Amniotic epithelial cell (primary cell): ENCODE measurements at places on chromosomes 6 and 20.
A peak's percentile ranks its signal among the peaks of the same experiment; 100 is the strongest.

DNA sequence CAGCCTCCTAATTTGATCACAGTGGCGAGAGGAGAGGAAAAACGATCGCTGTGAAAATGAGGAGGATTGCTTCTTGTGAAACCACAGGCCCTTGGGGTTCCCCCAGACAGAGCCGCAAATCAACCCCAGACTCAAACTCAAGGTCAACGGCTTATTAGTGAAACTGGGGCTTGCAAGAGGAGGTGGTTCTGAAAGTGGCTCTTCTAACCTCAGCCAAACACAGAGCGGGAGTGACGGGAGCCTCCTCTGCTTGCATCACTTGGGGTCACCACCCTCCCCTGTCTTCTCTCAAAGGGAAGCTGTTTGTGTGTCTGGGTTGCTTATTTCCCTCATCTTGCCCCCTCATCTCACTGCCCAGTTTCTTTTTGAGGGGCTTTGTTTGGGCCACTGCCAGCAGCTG, 28.7 kb downstream of the SAYSD1 start:
- DNase-seq, result no peak

GRCh38 chr20:49562311-49563014, 5.5 kb downstream of the PTGIS start:
- DNase-seq, result peak; percentile 68

GRCh38 chr6:165245287-165245686, 64.1 kb downstream of the C6orf118 start:
- DNase-seq, result no peak

DNA sequence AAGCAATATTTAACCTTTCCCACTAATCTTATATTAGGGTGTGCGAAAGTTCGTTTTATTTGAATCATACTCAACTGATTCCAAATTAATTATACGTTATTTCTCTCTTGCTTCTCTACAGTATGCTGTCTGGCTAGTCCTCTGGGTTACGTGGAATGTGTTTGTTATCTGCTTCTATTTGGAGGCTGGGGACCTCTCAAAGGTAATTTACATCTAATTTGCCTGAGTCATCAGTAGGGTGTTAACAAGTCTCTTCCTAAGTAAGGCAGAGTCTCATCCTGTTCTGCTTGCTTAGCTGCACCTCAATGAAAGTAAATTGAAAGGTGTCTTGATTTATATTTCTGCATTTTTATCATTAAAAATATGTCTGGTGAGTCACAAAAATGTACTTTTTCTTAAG, 551.5 kb downstream of the NKAIN2 start:
- DNase-seq, result no peak

DNA sequence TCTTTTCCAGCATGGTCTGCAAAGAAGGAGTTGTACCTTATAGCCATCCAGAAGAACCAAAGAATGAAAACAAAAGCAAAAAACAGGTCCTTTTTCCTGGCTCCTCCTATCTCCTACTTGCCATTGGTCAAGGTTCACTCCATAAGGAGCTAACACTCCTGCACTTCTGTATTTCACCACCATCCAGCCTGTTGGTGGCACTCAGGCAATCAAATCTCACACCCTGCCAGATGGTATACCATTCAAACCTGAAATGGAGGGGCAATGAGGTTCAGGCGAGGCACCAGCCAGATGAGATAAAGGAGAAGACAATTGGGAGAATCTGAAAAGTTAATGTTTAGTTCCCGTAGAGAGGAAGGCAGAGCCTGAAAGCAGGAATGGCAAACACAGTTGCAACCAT, 203.8 kb downstream of the ALDH8A1 start:
- no peak for DNase-seq

GRCh38 chr6:144955859-144956258, 670.7 kb downstream of the UTRN start:
- DNase-seq, result peak; percentile 26

GRCh38 chr6:55388211-55388610, 60.9 kb downstream of the GFRAL start:
- peak; percentile 57 for DNase-seq

- DNase-seq, result peak; percentile 64
Measured at GRCh38 chr20:3687655-3688054, 5.8 kb upstream of the ADAM33 start.

- no peak for DNase-seq
Measured at GRCh38 chr6:11848852-11849731, 70.5 kb upstream of the ADTRP start.

DNA sequence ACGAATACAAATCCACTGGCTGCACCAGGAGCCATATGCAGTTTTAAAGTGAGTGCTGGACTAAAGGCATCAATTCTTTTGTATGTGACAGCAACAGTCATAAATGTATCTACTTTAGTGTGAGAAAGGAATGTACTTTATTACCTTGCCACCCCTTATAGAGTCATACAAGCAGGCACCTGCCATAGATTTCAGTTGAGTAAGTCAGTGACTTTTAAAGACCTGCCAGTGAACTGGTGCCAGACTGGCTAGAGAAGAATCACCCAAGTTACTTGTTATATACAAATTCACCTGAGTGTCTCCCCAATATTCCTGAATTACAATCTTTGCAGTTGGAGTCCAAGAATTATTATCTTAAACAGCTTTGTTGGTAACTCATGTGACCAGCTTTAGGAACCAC, 547.9 kb downstream of the COL12A1 start:
- DNase-seq, result no peak

GRCh38 chr20:34693414-34693813, 10.7 kb upstream of the TP53INP2 start:
- no peak for DNase-seq

GRCh38 chr6:105545228-105545920, 142.5 kb upstream of the PREP start:
- DNase-seq, result peak; percentile 79

GRCh38 chr20:47272893-47273590, 83.5 kb downstream of the ZMYND8 start:
- DNase-seq, result peak; percentile 71

DNA sequence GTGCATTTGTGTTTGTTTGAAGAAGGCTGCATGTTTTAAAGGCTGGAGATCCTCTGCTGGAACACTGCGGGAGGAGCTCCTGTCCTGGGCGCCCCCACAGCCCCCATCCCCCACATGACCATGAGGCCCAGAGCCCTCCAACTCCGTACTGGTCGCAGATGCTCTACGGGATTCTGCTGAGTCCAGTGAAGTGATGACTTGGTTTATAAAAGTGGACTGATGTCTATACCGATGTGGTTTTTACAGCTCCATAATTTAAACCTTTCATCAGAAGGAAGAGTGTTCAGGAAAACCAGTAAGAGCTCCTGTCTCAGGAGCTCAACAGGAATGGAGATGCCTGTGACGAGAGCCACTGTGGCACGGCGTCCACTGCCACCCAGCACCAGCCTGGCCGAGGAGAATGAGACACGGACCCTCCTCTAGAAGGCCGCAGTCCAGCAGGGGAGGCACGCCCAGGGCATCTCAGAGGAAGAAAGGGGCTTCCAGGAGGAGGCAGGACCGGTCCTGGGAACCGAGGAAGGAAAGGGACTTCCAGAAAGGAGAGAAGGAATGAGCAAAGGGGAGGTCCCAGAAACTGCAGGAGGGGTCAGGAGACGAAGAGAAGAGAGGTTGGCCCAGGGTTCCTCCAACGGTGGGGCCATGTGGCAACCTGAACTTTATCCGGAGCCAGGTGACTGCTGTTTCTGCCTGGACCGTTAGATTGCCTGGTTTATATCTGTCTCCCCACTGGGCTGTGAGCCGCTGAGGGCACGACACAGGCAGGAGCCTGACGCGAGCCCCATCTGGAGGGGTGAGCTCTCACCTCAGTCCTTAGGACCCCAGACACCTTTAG, 26.9 kb downstream of the BFSP1 start:
- no peak for DNase-seq

DNA sequence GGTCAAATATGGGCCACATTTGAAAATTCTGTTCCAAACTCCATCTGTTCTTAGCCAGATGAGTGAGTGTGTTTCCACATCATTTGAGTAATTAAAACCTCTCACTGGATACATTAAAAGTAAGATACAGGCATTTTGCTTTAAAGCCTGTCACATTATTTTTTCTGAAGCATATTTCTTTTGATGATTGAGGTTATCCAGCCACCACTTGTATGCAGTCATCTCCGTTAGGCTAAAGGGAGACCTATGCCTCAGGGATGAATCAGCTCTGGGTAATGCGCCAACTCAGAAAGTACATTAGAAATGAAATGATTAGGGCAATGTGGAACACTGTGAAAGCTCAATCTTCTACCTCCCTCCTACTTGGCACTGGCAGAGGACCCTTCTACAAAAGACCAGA, 90.7 kb downstream of the SNAP25 start:
- peak; percentile 98 for DNase-seq

DNA sequence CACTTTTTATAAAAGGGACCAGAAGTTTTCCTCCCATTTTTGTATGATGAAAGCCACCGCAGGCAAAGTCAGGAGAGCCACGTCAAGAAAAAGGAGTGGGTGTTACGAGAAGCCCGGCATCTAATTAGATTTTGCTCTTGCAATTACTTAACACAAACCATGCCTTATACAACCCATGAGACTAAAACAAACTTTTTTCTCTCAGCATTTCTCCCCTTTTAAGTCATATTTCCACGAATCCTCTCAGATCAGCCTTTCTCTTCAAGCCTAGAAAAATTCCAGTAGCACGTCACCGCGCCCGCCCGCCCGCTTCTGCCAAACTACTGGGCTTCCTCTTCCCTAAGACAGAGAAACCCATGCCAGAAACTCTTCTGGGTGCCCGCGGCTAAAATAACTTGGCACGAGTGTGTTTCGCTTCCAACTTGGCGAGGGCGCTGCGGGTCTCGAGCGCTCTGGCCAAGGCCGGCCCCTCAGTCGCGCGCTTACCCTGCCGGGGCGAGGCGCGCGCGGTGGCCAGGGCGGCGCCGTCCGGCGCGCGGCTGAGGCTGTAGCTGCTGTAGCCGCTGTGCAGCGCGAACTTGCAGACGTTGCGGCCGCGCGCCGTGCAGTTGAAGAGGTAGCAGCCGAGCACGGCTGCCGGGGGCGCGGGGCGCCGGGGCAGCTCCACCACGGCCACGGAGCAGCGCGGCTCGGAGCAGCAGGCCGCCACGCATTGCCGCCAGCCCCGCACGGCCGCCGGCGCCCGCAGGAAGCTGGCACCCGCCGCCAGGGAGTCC, 1.0 kb downstream of the LRP11 start:
- DNase-seq, result peak; percentile 54

DNA sequence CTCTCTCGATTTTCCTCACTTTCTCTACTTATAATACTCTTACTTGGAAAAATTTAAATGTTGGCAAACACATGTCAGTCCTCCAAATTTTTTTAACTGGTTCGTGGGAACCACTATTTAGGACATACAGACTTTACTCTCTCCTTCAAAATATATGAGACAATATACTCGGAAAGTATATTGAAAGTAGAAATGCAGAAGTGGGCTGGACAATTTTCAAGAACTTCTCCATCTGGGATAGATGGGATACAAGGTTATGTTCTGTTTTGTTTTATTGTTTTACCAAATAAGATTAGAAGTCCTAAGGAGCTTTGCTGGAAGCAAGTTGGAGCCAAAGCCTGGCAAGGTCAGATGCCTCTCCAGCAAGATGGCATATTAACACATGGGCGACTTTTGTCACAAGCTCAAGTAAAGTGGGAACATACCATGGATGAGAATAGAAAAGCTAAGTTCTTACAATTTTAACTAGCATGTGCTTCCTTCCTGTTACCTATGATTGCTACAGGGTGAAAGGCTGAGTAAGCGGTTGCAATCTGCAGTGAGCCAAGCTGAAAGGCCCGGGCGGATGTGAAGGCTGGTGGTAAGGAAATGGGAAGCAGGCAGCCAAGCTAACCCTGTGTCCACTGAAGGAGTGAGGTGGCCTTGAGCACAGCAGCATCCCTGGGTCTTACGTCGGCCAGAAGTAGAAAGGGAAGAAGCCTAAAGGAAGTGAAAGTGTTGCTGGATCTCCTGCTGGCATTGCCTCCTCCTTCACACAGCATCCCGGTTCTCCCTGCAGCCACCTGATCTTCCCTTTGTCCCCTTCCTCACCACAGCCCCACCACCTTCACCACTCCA, 7.1 kb downstream of the MAP3K5 start:
- no peak for DNase-seq

DNA sequence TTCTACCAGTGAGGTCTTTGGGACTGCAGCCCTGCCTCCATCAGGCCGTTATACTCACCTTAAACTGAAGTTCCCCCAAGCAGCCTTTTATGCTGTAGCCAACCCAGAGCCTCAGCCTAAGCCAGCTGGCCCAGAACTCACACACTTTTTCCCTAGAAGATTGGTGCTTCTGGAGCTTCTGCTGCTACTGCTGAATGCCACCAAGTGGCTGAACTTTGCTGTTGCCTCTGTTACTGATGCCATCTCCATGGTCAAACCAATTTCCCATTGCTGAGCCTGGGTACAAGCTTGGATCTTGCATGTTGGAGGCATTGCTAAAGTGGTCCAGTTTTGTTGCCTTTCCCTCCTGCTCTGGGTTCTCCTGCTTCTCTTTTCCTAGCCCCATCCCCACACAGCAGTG, 15.0 kb upstream of the TBX18 start:
- no peak for DNase-seq

DNA sequence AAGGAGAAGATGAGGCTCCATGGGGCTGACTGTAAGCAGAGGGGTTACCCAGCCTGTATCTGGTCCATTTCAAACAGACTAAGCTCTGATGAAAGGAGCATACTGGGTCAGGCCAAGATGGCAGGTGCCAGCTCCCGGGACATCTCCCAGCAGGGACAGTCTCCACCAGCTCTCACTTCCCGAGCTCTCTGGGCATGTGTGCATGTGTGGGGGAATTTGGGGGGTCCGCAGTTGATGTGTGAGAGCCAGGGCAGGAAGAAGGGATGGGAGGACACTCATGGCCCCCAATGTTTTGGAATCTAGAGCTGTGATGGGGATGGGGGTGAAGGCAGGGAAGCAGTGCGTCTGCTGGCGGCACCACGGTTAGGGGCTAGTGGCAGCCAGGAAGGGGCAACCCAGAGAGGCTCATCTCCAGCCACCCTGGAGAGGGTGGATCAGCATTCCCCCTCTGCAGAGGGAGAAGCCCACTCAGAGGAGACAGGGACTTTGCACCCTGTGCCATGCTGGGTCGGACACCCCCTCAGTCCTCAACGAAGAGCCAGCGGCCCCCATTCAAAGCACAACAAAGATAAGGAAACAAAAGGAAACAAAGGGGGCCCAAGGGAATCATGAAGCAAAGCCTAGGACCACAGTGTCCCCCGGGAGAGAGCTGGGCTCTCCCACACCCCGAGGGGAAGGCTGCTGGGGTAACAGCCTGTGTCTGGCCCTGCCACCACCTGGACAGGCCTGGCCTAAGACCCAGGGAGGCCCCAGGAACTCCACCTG, 52.4 kb downstream of the DSTN start:
- DNase-seq, result no peak

DNA sequence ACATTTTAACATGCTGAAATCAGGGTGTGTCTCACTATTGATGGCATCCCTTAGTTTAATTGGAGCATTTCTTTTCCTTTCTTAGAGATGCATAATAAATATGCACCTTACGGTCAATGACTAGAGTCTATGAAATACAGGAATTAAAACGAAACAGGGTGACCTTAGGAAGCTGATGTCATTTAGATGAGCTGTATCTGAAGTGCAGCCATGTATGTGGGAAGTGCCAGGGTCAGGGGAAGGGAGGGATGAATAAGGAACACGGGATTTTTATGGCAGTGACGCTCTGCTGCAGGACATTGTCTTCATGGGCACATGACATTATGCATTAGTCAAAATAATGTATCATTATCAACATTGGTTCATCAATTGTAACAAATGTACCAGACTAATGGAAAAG, 84.0 kb downstream of the AGPAT4 start:
- no peak for DNase-seq

- DNase-seq, result peak; percentile 99
Measured at GRCh38 chr6:44041461-44042260, 85.6 kb downstream of the MRPL14 start.
